ENCODE measurements at places on chromosomes 1 and 21.

DNA sequence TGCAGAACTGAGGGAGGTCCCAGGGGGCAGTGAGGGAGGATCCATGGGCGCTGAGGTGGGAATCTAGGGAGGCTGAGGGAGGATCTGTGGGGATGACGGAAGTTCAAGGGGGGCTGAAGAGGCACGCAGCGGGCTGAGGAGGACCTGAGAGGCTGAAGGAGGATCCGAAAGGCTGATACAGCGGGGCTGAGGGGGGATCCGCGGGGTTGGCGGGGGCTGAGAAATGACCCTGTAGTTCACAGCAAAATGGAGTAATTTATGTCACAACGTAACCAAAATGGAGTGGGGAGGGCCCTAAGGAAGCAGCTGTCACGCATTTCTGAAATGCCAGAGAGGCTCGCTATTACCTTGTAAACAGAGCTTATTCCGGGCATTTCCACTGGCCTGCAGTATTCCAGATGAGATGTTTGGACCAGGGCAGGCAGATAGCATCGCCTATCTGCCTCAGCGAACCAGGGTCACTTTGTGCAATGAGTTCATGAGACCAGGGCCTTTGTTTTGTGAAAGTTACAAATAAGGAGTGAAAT, 926 bp upstream of the MRPL55 start:
- no peak for DNase-seq

- DNase-seq: peak; percentile 55
These were observed 1.9 kb downstream of the FTCD start for GRCh38 chr21:46153247-46154154.

- no peak for DNase-seq
These were observed at the start of gene OR2T10 for GRCh38 chr1:248597589-248597988. Gene OR2T10, minus strand, starts transcription at chr1:248597700. Its CDS starts 3,932 bp downstream, at chr1:248593768.

DNA sequence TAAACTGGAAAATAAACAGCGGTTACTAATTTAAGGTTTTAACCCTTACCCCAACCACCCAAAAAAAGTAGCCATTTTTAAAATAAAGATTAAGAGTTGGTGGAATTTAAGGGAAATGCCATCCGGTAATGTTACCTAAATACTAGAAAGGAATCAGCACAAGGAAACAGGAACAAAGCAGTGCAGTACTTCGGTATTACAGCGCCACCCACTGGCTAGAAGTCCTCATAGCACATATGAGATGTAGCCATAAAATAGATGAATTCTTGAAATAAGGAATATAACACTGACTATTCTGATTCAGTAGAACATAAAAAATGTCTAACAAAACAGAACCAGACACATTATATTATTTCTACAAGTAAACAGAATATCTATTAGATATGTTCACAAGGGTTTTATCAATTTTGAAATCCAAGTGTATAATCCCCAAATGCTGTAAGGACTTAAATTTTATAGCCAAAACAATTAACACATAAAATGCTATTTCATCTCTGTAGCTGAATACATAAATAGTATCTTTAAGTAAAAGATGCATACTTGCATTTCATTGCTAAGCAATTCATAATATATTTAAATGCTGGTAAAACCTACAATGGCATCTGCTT, 58.8 kb downstream of the FRRS1 start:
- DNase-seq: peak; percentile 36

DNA sequence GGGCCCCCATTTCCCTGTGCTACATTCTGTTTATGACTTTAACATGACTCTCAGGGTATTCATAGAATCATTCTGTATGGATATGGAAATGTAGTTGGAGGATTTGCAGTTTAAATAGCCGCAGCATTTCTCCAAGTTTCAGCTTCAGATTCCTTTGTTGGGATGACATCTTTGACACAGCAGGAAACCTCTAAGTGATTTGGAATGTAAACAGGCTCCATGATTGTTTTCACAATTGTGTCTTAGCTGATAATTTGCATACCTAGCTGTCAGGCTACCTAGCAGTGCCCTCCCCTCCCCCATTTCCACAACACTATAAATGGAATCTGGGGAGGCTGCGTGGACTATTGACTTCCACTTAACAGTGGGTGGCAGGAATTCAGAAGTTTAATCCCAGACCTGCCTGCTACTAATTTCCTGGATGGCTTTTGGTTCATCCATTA, 290.2 kb downstream of the HLX start:
- DNase-seq: no peak

DNA sequence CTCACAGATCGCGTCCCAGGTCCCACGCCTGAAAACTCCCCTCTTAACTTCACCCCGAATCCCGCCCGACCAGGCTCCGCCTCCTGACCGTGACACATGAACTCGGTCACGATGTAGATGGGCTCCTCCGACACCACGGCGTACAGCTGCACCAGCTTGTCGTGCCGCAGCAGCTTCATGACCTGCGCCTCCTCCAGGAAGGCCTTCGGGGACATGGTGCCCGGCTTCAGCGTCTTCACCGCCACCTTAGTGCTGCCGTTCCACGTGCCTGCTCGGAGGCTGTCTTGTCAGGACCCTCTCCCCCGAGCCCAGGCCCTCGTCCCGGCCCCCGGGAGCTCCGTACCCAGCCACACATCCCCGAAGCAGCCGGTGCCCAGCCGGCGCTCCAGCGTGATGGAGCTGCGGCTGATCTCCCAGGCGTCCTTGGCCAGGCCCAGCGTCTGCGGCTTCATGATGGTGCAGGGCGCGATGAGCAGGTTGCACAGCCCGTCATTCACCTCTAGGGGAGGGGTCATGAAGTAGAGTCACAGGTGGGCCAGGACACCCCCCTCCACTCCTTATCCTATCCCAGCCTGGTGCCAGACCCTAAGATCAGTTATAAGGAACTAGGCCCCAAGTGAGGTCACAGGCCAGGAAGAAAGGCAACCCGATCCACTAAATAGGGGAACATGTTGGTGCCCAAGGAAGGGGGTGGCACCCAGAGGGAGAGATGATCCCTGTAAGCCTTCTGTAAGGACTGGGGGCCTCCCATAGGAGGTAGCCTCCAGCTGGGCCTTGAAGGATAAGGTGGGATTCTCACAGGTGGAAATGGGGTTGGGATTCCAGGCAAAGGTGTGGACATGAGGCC, 11.6 kb upstream of the AHDC1 start:
- no peak for DNase-seq

- DNase-seq: no peak
These were observed 40.0 kb upstream of the IKBKE start for GRCh38 chr1:206430031-206430983.

DNA sequence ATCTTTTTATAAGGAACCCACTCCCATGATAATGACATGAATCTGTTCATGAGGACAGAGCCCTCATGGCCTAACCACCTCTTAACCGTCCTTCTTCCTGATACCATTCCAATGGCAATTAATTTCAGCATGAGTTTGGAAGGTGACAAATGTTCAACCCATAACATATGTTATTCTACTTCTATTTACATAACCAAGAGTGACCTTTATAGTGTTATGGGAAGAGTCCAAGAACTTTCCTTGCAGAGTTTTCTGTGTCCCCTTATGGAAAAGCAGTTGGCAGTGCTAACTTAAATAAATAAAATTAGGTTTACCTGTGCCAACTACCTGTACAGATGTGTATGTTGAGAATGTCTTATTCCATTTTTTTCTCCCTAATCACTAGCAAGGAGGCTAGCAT, 11.1 kb downstream of the MAP10 start:
- no peak for DNase-seq

- DNase-seq: no peak
These were observed 102.3 kb downstream of the OMA1 start for GRCh38 chr1:58443986-58444868.

DNA sequence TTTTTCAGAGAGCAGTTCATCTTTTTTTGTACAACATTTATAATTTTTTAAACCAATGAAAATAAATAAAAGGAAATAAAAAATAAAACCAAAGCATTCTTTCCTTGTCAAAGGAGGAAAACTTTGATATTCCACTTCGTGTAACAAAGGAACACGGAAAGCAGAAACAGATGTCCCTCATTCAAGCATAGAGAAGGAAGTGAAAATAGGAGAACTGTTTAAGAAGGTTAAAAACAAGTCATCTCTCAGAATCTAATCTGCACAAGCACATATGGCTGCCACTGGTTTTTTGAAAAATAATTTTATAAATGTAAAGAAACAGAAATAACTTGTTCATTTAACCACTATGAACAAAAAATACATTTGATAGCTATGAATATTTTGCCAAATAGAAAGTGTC, 35.9 kb upstream of the ZNF644 start:
- no peak for DNase-seq

DNA sequence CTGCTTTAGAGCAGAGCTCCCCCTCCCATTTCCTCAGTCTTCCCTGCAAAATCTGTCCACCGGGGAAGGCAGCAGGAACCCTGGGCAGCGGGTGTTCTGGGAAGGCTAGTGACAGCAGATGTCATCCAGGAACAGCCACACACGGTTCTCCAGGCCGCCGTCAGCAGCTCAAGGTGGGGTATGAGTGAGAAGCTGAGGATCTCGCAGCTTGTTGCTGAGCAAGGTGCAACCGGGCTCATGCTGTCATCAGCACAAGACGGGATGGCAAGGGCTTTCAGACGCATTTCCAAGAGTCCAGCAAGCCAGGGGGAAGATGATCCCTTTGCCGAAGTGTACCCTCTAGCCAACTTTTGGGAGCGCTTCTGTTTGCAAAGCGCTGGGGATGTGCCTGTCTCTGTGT, 23.0 kb upstream of the SPSB1 start:
- no peak for DNase-seq

- no peak for DNase-seq
These were observed 510 bp upstream of the GNG5 start for GRCh38 chr1:84506729-84507453.

DNA sequence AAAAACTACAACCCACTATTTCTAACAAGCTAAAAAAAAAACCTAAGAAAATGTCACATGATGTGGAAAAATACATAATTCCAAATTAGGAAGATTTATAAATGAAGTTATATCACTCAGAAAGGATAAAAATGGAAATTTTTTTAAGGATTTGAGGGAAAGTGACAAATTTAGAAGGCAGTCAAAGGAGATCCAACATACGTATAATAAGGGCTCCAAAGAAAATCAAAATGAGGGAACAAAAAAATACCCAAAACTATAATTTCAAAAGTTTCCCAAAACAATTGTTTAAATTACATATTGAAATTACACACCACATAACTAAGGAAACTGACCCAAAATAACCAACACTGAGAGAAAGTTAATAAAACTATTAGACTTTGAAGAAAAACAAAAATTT, 381.1 kb upstream of the KAZN start:
- DNase-seq: no peak

GRCh38 chr1:51253691-51254090, 17.6 kb downstream of the RNF11 start:
- no peak for DNase-seq

DNA sequence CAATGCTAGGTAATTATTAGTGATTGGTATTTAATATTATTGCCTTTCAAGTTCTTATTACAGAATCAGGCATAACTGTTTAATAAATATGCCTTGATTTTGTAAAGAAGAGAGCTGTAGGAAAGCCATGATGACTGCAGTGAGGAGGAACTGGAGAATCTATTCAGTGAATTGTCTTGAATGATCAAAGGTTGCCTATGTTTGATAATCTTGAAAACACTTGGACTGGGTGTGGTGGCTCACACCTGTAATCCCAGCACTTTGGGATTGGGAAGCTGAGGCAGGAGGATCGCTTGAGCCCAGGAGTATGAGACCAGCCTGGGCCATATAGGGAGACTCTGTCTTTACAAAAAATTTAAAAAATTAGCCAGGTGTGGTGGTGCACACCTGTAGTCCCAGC, 42.4 kb downstream of the FMN2 start:
- DNase-seq: no peak

DNA sequence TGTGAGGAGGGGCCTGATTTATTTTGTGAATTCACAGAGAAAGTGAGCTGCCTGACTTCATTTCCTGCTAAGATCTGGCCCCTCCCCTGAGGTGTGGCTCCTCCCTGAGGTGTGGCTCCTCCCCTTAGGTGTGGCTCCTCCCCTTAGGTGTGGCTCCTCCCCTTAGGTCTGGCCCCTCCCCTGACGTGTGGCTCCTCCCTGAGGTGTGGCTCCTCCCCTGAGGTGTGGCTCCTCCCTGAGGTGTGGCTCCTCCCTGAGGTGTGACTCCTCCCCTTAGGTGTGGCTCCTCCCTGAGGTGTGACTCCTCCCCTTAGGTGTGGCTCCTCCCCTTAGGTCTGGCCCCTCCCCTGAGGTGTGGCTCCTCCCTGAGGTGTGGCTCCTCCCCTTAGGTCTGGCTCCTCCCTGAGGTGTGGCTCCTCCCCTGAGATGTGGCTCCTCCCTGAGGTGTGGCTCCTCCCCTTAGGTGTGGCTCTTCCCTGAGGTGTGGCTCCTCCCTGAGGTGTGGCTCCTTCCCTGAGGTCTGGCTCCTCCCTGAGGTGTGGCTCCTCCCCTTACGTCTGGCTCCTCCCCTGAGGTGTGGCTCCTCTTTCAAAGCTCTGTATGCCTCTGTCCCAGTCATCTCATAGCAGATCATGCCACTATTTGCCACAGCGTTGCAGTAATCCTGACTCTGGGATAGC, 26.9 kb upstream of the LRRC3 start:
- DNase-seq: no peak

DNA sequence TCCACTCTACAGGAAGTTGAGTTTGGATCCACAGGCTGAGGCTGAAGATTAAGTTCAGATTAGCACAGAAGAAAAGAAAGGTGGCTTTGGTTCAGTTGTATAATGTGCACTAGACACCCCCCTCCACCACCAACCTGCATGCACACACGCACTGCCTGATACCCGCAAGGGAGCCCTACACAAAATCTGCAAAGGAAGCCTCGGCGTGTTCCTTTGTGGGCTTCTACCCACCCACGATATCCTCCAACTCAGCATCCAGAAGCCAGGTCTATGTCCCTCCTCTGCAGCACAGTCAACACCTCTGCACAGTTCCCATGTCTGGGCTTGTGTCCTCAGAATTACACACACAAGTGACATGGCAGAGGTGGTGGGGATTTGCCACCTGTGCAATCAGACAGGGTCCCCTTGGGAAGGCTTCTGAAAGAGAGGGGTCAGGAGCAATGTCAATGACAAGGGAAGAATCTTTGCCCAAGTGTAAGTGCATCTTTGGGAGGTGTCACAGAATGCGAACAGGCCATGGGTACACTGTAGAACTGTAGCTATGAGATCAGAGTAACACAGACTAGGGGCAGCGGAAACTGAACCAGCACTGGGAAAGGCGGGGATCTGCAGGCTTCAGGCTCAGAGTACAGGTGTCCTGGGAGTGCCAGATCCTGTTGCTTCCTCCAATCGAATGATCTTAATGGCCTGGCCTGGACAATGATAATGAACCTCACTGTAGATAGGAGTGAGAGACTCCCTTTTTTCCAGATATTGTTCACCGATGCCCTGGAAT, 148.6 kb upstream of the ETV3 start:
- DNase-seq: no peak

- DNase-seq: no peak
These were observed 92.3 kb downstream of the SPATA46 start for GRCh38 chr1:162284206-162284955.

DNA sequence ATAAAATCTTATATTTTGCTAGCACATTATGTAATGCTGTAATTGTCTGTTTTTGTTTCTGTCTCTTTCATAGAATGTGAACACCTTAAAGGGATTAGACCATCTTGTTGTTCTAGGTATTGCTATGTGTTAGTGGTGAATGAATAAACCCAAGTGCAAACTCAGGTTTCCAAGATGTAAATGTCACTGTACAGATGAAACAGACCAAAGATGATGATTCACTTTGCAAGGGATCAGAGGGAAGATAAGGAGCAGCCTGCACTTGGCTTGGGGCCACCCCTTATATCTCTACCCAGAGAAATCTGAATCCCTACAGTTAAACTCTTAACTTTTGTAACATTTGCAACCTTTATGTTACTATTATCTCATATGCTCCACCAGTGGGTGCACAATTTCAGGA, 25.4 kb downstream of the UROD start:
- DNase-seq: no peak

- no peak for DNase-seq
These were observed 9.9 kb upstream of the COA7 start for GRCh38 chr1:52707927-52708655.

GRCh38 chr1:27049607-27050006, 37.0 kb upstream of the TENT5B start:
- no peak for DNase-seq

Measured in stimulated activated CD4-positive, alpha-beta T cell treated with anti-CD3 and anti-CD28 coated beads, Interleukin-4, amount 100 ng/mL, for 4 hours (primary cell).